ENCODE measurements at places on chromosomes 2 and 18.

- DNase-seq = no peak
Measured at GRCh38 chr2:213995400-213996105, 415.3 kb upstream of the VWC2L start.

- DNase-seq = no peak
Measured at GRCh38 chr2:234435836-234436481, 60.9 kb downstream of the ARL4C start.

DNA sequence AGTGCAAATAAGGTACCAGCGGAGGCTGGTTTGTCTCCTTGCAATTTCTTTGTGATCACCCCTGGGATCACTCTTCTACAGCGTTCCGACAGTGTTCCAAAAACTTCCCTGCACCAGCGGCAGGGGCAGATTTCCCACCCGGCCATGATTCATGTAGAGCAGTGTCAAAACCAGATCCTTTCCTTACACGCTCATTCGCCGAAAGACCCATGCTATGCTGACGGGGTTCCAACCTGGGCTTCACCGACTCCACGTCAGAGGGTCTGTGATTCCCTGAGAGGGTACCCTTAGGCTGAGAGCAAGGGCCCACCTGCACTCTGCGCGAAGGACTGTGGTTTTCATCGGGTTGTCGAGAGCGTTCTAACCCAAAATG, 423 bp upstream of the TTC27 start:
- DNase-seq = no peak

- no peak for DNase-seq
Measured at GRCh38 chr2:172395503-172395902, 31.9 kb upstream of the ITGA6 start.

DNA sequence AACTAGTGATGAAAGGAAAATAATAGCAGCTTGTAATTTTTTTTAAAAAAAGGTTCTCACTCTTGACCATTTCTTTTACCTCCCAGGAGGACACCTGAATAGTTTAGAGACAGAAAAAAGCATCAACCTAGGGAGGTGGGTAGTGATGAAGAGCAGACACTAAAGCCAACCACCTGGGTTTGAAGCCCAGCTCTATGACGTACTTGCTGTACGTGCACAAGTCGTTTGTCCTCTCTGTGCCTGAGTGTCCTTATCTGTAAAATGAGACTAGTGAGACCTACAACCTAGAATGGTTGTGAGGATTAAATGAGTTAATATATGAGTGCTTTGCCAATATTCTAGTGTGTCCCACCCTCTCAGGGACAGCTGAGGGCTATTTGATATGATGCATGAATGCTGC, 5.8 kb downstream of the SLC1A4 start:
- DNase-seq = no peak

DNA sequence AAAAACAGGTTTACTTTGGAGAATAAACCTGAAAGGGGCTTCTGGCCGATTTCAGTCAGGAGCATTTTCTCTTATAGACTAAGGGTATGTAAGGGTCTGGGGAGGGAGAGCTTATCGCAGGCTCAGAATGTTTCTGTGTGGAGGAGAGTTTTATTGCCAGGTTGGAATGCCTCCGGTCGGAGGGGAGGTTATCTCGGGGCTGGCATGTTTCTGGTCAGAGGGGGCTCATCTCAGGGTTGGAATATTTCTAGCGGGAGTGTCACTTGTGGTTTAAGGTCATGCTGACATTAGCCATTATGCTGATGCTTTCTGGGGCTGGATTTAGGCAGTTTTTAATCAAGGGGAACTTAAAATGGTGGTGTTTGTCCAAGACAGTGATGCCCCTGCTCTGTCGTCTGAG, 333.6 kb downstream of the METTL4 start:
- DNase-seq = no peak

- no peak for DNase-seq
Measured at GRCh38 chr2:152627351-152627957, 89.8 kb downstream of the PRPF40A start.

GRCh38 chr18:51400721-51401120, 203.2 kb upstream of the MEX3C start:
- no peak for DNase-seq

DNA sequence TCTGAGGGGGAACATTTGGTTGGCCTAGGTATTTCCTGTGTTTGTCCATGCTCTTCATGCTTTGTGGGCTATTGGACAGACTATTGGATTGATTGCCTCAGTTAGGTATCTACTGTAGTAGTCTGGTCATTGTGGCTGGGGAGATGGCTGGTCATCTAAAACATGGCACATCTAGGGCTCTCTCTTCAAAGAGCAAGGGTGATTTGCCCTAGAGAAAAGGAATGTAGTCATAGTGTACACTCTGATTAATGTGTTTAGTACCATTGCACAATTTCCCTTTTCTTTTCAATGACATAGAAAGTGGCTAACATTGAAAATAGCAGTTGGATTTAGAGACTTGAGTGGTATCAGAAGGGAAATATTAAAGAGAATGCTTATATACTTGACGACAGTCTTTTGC, 114.3 kb downstream of the LCLAT1 start:
- DNase-seq = no peak
